Lower lobe of right lung (tissue), 2 donors: ENCODE measurements at places on chromosomes 7 and 10. TPM values are rescaled to one million over a fixed set of nuclear protein-coding genes. Genes with fewer than 3 reads are reported as not detected.
A peak's percentile ranks its signal among the peaks of the same experiment; 100 is the strongest.

GRCh38 chr7:136956232-136956631 is 87.8 kb downstream of the CHRM2 start:
- H3K4me3 ChIP-seq, result no peak overlapping the region
- no peak overlapping the region for H3K27ac ChIP-seq
- no peaks in the 10 kb centered on the region for H3K36me3 ChIP-seq
- H3K27me3 ChIP-seq, result no peaks in the 10 kb centered on the region
- no peak for DNase-seq
- no peaks in the 10 kb centered on the region for H3K4me1 ChIP-seq

GRCh38 chr10:28840971-28841370 is 163.7 kb downstream of the BAMBI start:
- no peak for DNase-seq
- peaks cover 9% of the 10 kb centered on the region for H3K4me1 ChIP-seq

DNA sequence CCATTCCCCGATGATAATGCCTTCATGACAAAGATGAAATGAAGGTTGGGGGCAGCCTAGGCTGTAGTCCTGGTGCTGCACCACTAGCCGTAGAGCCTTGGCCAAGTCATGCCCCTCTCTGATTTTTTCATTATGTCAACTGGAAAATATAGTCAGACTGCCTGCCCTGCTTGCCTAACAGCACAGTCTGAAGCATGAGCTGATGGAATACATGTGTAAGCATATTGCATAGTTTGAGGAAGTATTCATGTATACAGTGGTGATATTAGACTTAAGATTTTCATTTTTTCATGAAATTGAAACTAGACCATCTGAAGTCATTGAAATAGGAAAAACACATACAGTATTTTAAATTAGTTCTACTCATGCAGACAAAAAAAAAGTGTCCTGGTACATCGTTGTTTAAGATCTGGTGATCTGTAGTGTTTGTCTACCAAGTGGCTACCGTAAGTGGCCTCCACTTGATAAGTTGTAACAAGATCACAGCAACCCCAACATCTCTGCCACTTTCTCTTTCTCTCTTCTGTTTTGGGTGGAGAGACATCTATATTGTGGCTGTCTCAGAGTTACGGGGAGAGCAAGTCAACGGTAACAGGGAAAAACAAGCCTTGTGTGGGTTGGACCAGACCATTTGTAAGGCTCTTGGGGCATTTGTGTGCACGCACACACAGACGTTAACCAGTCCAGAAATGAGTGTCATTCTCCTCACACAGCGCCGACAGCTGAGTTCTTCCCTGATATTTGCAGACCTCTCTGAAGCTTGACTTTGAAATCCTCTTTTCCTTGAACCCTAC is 716.6 kb upstream of the GALNT17 start:
- no peak overlapping the region for H3K4me3 ChIP-seq
- DNase-seq, result no peak
- H3K4me1 ChIP-seq, result no peaks in the 10 kb centered on the region

- no peak for DNase-seq
- H3K4me3 ChIP-seq, result no peak overlapping the region
- no peak overlapping the region for H3K27ac ChIP-seq
These were observed 221.1 kb downstream of the SEMA3E start for GRCh38 chr7:83427884-83428283.

DNA sequence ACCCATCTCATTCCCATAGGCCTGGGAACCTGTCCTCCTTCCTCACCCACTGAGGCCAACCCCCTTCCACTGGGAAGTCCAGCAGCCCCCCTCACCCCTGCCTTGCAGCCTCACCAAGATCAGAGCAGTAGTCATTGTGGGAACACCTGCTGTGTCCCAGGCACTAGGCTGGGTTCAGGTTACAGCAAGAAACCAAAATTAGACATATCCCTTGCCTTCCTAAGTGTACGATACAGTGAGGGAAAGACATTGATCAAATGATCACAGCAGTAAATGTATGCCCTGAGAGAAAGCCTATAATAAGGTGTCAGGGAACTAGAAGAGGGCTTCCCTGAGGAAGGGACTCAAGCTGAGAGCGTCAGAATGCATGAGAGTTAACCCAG is 17.0 kb upstream of the C10orf105 start:
- H3K36me3 ChIP-seq, result no peaks in the 10 kb centered on the region
- H3K27me3 ChIP-seq, result no peaks in the 10 kb centered on the region

- H3K36me3 ChIP-seq, result no peaks in the 10 kb centered on the region
- H3K4me1 ChIP-seq, result peaks cover 29% of the 10 kb centered on the region
- DNase-seq, result no peak
- no peak overlapping the region for H3K4me3 ChIP-seq
- H3K27me3 ChIP-seq, result no peaks in the 10 kb centered on the region
- peak overlapping the region; percentile 4 for H3K27ac ChIP-seq
These were observed 623.7 kb downstream of the PARD3 start for GRCh38 chr10:34191406-34191805.

DNA sequence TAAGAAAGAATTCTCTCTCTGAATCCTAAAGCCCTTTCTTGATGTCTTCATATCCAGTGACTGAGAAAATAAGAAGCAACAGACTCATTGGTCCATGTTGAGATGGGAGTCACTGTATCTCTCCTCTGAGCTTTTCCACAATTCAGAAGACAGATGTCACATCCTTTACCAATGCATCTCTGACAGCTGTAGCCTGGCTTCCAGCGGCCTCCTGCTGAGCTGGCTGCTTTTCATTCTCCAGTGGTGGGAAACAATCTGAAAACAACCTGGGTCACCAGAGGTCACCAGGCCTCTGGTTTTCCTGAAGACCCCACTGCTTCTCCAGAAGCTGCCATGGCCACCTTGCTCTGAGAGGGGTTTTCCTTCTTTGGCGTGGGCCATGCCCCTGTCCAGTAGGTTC is 18.3 kb upstream of the RPA3 start:
- no peak overlapping the region for H3K27ac ChIP-seq
- DNase-seq, result no peak
- H3K27me3 ChIP-seq, result no peaks in the 10 kb centered on the region
- no peaks in the 10 kb centered on the region for H3K36me3 ChIP-seq
- peaks cover 13% of the 10 kb centered on the region for H3K4me1 ChIP-seq

DNA sequence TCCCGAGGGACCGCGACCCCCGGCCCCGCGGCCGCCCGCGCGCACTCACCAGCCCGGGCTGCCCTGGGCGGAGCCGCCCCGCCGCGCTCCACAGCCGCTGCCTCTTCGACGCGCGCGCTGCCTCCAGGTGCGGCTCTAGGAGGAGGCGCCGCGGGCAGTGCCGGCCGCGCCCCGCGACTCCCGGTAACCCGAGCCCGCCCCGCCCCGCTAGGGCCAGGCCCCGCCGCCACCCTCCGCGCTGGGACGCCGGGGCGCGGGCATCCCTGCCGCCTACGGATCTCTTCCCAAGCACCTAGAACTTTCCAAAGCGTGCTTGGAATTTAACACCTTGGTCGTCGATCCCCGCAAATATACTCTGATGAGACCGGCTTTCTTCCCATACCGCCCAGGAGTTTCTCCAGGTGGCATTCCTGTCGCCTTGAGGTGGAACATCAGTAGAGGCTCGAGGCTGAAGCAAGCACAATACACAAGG is at the start of gene SLC26A5:
Gene SLC26A5, minus strand, starts transcription at position 159 of the 472 bp plus-strand sequence. CDS start 24,693 bp downstream, outside the sequence.
- peak within 1 kb of the TSS; percentile 31 for H3K27ac ChIP-seq
- H3K27me3 ChIP-seq, result peaks cover 41% of the 10 kb centered on the region
- peak; percentile 76 for DNase-seq
- peaks cover 12% of the 10 kb centered on the region for H3K4me1 ChIP-seq
- peak within 1 kb of the TSS; percentile 47 for H3K4me3 ChIP-seq

GRCh38 chr10:62057359-62057758 is 155.9 kb downstream of the ARID5B start:
- no peak for DNase-seq
- peaks cover 73% of the 10 kb centered on the region for H3K4me1 ChIP-seq
- H3K27ac ChIP-seq, result peak overlapping the region; percentile 65
- peaks cover 27% of the 10 kb centered on the region for H3K36me3 ChIP-seq
- H3K4me3 ChIP-seq, result no peak overlapping the region
- no peaks in the 10 kb centered on the region for H3K27me3 ChIP-seq

Gene ITGA8
- total RNA-seq, result 23.4 TPM

Gene CNNM2
- 12.1 TPM for total RNA-seq

Gene ZNF727
- total RNA-seq, result 5.4 TPM

Gene CDNF
- total RNA-seq, result 1.3 TPM

Gene OR2A42
- total RNA-seq, result not detected
